B cell (primary cell): ENCODE measurements at places on chromosomes 5 and 9. TPM values are rescaled to one million over a fixed set of nuclear protein-coding genes. Genes with fewer than 3 reads are reported as not detected.

GRCh38 chr5:91598216-91598615 is 215.1 kb upstream of the ARRDC3 start:
- no peak for DNase-seq
- no peaks in the 10 kb centered on the region for H3K36me3 ChIP-seq
- H3K4me3 ChIP-seq, result no peak overlapping the region
- H3K27ac ChIP-seq, result no peak overlapping the region

- H3K4me3 ChIP-seq, result peak within 1 kb of the TSS; percentile 54
- peaks cover 13% of the 10 kb centered on the region for H3K4me1 ChIP-seq
- no peak within 1 kb of the TSS for H3K27ac ChIP-seq
- peak; percentile 35 for DNase-seq
- no peaks in the 10 kb centered on the region for H3K36me3 ChIP-seq
- H3K27me3 ChIP-seq, result peaks cover 7% of the 10 kb centered on the region
These were observed at the start of gene APBA1 for GRCh38 chr9:69671879-69672595. Gene APBA1, minus strand, starts transcription at chr9:69672371.

GRCh38 chr9:81002242-81002641 is 687.1 kb downstream of the TLE1 start:
- no peak overlapping the region for H3K4me3 ChIP-seq
- no peaks in the 10 kb centered on the region for H3K36me3 ChIP-seq
- H3K27ac ChIP-seq, result no peak overlapping the region

- H3K27me3 ChIP-seq, result no peaks in the 10 kb centered on the region
- H3K36me3 ChIP-seq, result no peaks in the 10 kb centered on the region
- no peak overlapping the region for H3K27ac ChIP-seq
- DNase-seq, result no peak
These were observed 161.1 kb upstream of the PANK3 start for GRCh38 chr5:168740092-168740800.

GRCh38 chr9:91421971-91422757 is 1.5 kb downstream of the NFIL3 start:
- H3K27ac ChIP-seq, result no peak overlapping the region
- H3K27me3 ChIP-seq, result peaks cover 46% of the 10 kb centered on the region
- H3K4me3 ChIP-seq, result peak overlapping the region; percentile 71
- H3K36me3 ChIP-seq, result no peaks in the 10 kb centered on the region
- H3K4me1 ChIP-seq, result peaks cover 50% of the 10 kb centered on the region
- DNase-seq, result peak; percentile 43

GRCh38 chr9:2216591-2216990 is 201.4 kb downstream of the SMARCA2 start:
- H3K4me1 ChIP-seq, result no peaks in the 10 kb centered on the region
- no peaks in the 10 kb centered on the region for H3K36me3 ChIP-seq
- H3K27ac ChIP-seq, result no peak overlapping the region

- no peak for DNase-seq
- H3K27me3 ChIP-seq, result no peaks in the 10 kb centered on the region
- no peak overlapping the region for H3K4me3 ChIP-seq
These were observed 18.9 kb upstream of the CLINT1 start for GRCh38 chr5:157877821-157878220.

DNA sequence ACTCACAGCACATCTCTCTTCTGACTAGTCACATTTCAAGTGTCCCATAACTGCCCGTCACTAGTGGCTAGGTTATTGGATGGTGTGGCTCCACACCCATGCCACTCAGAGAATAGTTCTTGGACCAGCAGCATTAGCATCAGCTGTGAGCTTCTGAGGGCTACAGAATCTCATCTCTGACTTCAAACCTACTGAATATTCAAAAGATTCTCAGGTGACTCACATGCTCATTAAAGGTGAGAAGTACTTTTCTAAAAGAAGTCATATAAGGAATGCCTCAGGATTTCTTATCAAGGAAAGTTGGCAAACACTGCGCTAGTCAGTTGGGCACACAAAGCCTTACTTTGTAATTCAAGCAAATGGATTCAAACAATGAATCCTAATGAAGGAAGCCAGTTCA is 305.0 kb upstream of the CDH12 start:
- no peak for DNase-seq
- H3K27ac ChIP-seq, result no peak overlapping the region
- no peaks in the 10 kb centered on the region for H3K4me1 ChIP-seq

DNA sequence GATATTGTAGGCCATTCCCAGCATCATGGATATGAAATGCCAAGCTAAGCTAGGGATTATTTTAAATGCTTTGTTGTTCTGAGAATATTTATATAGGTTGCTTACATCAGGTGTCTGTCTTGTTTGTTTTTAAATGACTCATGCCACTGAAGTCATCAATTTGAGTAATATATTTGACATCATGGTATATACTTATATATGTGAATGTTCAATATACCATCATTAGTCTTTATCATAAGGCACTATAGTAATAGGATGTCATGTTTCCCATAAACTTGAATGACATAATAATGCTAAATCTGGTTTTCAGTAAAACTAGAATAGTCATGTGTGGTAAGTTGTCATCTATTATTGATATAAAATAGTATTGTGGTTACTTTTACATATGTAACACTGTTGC is 13.1 kb downstream of the C9orf85 start:
- H3K4me3 ChIP-seq, result no peak overlapping the region
- H3K27me3 ChIP-seq, result no peaks in the 10 kb centered on the region
- no peak overlapping the region for H3K27ac ChIP-seq
- H3K36me3 ChIP-seq, result peaks cover 5% of the 10 kb centered on the region
- no peak for DNase-seq

DNA sequence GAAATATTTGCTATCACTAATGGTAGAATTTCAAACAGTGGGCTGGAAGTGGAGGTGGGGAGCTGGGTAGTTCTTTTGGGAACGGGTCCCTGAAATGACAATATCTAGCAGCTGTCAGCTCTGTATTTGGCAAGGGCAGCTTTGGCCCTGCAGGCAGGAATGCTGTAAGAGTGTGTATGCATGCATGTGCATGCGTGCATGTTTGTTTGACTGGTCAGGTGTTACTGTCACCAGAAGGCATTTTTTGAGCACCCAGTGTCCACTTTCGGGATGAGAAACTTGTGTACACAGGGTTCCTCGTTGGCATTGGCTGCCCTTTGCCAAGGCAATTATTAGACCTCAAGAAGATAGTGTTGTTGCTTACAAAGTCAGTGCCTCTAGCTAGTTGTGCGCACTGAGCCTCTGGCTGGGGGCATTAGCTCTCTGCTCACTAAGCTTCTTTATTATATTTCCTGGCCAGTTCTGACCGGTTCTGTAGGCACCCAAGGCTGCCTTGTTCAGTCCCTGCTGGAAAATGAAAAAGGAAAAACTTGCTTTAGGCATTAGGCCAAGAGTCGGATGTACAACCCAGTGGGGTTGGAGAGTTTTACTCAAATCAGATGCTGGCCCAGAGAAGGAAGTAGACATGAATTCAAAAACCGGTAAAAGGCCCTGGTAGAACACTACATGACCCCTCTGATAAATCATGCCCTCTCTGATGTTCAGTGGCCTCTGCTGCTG is 2.0 kb downstream of the CYFIP2 start:
- DNase-seq, result no peak
- H3K36me3 ChIP-seq, result peaks cover 5% of the 10 kb centered on the region
- H3K27me3 ChIP-seq, result no peaks in the 10 kb centered on the region
- H3K4me1 ChIP-seq, result peaks cover 90% of the 10 kb centered on the region

- no peak overlapping the region for H3K4me3 ChIP-seq
- no peaks in the 10 kb centered on the region for H3K27me3 ChIP-seq
- no peak overlapping the region for H3K27ac ChIP-seq
- no peak for DNase-seq
- H3K4me1 ChIP-seq, result no peaks in the 10 kb centered on the region
These were observed 45.6 kb upstream of the JADE2 start for GRCh38 chr5:134479839-134480238.

DNA sequence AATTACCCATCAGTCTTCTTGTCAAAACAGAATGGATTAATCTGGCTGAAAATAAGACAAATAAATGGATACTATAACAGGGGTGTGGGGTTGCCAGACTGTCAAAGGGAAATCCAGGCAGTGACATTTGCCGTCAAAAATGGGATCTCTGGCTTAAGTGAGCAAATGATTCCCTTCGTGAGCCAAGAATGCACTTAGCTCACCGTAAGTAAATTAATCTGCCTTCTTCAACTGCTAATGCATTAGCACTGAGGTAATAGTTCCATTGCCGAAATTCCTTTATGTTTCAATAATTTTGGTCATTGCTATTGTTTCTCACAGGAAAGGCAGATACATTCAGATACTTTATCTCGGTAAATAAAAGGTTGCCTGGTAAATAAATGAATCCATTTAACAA is 377.8 kb downstream of the KIAA0825 start:
- no peaks in the 10 kb centered on the region for H3K4me1 ChIP-seq
- no peak overlapping the region for H3K27ac ChIP-seq
- no peaks in the 10 kb centered on the region for H3K27me3 ChIP-seq
- no peak overlapping the region for H3K4me3 ChIP-seq
- no peak for DNase-seq

GRCh38 chr9:115132648-115133047 is 14.7 kb upstream of the TNC start:
- no peaks in the 10 kb centered on the region for H3K4me1 ChIP-seq
- no peak overlapping the region for H3K27ac ChIP-seq
- no peaks in the 10 kb centered on the region for H3K36me3 ChIP-seq
- H3K4me3 ChIP-seq, result no peak overlapping the region

- DNase-seq, result no peak
- no peaks in the 10 kb centered on the region for H3K27me3 ChIP-seq
- no peak overlapping the region for H3K4me3 ChIP-seq
- H3K36me3 ChIP-seq, result no peaks in the 10 kb centered on the region
- peaks cover 7% of the 10 kb centered on the region for H3K4me1 ChIP-seq
These were observed 45.2 kb downstream of the P4HA2 start for GRCh38 chr5:132182359-132183040.

DNA sequence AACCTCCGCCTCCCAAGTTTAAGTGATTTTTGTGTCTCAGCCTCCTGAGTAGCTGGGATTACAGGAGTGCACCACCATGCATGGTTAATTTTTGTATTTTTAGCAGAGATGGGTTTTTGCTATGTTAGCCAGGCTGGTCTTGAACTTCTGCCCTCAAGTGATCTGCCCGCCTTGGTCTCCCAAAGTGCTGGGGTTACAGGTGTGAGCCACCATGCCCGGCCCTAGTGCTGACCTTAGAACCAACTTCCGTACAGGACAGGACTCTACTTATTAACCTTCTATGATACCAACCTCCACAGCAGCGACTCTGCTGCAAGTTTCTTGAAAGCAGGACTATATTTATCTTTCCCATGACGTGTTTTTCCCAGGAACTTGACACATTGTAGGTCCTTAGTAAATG is 176.9 kb downstream of the RGS3 start:
- H3K27me3 ChIP-seq, result no peaks in the 10 kb centered on the region
- H3K4me1 ChIP-seq, result no peaks in the 10 kb centered on the region
- no peaks in the 10 kb centered on the region for H3K36me3 ChIP-seq
- DNase-seq, result no peak

DNA sequence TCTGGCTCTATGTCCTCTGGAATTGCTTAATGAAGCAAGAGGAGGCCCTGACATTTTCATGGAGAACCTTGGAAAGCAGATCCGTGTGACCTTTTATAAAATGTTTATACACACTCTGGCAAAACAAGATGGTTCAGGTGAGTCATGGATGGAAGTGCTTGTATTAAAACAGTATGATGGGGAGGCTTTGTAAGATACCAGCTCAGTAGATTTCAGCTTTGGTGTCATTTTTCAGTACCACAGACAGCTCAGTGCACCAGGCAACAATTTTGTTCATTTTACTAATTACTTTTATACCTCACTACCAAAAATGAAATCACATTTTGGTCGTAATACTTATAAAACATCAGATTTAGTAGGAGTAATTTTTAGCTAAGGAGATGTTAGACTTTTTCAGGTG is 5.2 kb downstream of the KCNN2 start:
- H3K4me3 ChIP-seq, result no peak overlapping the region
- no peak for DNase-seq
- peaks cover 16% of the 10 kb centered on the region for H3K27me3 ChIP-seq
- H3K27ac ChIP-seq, result no peak overlapping the region

- H3K27ac ChIP-seq, result no peak overlapping the region
- DNase-seq, result no peak
- no peaks in the 10 kb centered on the region for H3K27me3 ChIP-seq
- no peaks in the 10 kb centered on the region for H3K36me3 ChIP-seq
- no peak overlapping the region for H3K4me3 ChIP-seq
- H3K4me1 ChIP-seq, result no peaks in the 10 kb centered on the region
These were observed 265.6 kb downstream of the TLE1 start for GRCh38 chr9:81423589-81424326.

- H3K4me1 ChIP-seq, result no peaks in the 10 kb centered on the region
- no peaks in the 10 kb centered on the region for H3K27me3 ChIP-seq
- no peak for DNase-seq
- no peak overlapping the region for H3K27ac ChIP-seq
- no peak overlapping the region for H3K4me3 ChIP-seq
- H3K36me3 ChIP-seq, result no peaks in the 10 kb centered on the region
These were observed 176.3 kb upstream of the SEMA6A start for GRCh38 chr5:116750631-116751580.

DNA sequence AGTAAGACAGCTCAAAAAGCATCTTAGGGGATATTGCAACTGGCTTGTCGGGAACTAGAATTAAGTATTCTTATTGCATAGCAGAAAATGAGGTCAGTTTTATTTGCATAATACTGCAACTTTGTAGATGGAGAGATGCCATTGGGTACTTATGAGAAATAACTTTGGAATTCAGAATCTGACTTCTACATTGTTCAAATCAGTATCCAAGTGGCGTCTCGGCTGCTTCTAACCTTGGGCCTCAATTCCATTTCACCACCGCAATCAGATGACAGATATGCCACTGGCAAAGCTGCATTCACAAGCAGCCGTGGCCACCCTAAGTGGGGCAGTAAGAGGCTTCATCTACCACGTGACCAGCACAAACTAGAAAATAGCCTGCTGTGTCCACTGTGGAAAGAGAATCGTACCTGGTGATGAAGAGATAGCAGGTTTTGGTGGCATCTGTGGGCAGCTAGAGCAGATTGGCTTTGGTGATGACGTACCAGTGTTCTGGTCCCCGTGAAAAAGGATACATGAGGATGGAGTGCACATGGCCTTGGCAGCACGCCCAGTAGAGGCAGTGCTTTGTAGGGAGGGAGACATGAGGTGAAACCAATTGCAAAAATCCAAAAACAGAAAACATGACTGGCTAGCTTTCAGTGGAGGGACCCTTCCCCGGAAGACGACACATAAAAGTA is 116.6 kb downstream of the KLHL3 start:
- H3K4me3 ChIP-seq, result no peak overlapping the region
- H3K27ac ChIP-seq, result no peak overlapping the region
- no peaks in the 10 kb centered on the region for H3K4me1 ChIP-seq
- H3K36me3 ChIP-seq, result no peaks in the 10 kb centered on the region
- DNase-seq, result no peak

Gene MED10
- total RNA-seq, result 49.9 and 51.4 TPM in 2 replicates

Gene PCDHGB5
- 2.5 TPM in 2 replicates for total RNA-seq

Gene PCDHGA1
- 0.53 and 0.64 TPM in 2 replicates for total RNA-seq

Gene PPP3R2
- total RNA-seq, result not detected in 2 replicates

Gene KLF4
- total RNA-seq, result 3.7 and 3.8 TPM in 2 replicates

Gene SPATA31D4
- total RNA-seq, result not detected in 2 replicates

Gene SCGB3A2
- total RNA-seq, result not detected in 2 replicates

Gene PRLR
- total RNA-seq, result 0.39 and 0.51 TPM in 2 replicates

Gene MARCOL
- total RNA-seq, result not detected in 2 replicates
